ENCODE measurements at places on chromosomes 16 and 17.
A peak's percentile ranks its signal among the peaks of the same experiment; 100 is the strongest.

- peak; percentile 18 for DNase-seq
Observed at GRCh38 chr17:30336369-30337171, 2.7 kb upstream of the TMIGD1 start.

DNA sequence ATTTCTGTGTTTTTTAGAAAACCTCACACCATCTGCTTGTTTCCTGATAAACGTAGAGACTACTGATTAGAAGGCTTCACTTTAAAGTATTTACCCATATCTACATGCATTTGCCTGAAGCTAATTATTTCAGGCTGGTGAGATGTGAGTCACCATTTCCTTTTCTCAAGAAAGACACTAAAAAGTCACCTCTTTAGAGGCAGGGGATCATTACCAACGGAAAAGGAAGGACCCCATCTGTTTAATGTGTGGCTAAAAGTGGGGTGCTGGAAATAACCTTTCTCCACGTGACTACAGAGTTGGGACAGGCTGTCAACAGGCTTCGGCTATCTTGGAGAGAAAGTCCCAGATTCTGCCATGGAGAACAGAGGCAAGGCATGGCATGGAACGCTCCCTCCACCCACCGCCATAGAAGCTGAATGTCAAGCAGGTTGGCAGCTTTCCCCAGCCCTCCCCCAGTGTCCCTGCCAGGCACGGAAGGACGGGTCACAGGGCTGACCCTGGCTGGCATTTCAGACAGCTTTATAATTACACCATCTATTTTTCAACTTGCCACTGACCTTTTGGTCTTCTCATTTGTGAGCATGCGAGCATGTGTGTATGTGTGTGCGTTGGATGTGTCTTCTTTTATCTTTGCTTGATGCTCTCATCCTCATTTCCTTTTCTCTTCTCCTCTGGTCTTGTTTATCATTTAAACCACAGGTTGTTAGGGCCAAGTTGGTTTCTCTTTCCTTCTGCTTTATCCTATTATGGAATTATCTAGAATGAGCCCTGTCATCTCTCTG, 157.0 kb downstream of the CPPED1 start:
- DNase-seq, result peak; percentile 18

GRCh38 chr16:75000481-75001081, 1.8 kb downstream of the ZNRF1 start:
- no peak for DNase-seq

GRCh38 chr17:77306048-77306789, 165.4 kb downstream of the SEC14L1 start:
- DNase-seq, result no peak

GRCh38 chr17:5895276-5895675, 174.9 kb upstream of the WSCD1 start:
- no peak for DNase-seq

- DNase-seq, result no peak
Observed at GRCh38 chr16:54944002-54944401, 13.3 kb downstream of the IRX5 start.

DNA sequence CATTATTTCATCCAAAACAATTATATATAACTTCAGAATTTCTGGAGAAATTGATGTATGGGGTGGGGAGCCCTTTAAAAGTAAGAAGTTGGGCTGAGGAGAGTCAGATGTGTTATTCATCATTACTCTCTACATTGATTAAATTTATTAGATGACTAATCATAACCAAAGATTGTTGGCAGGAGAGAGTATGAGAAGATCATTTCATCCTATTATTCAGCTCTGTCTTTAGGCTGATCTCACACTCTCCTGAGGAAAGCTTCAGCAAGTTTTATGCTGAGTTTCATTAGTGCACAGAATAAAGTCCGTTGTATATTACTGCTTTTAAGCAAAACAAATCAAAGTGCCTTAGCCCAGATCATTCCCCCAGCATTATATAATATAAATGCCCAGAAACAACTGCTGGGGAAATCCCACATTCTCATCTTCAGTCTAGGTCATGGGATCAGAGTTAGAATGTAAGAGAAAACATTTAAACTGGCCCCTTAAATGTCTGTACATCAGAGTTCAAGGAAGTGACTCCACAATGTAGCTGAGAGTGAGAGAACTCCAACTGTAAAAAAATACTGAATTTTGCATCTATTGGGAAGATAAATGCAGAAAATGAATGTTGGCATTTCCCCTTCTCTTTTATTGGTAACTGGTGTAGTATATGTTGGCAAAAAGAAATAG, 130.1 kb upstream of the HLF start:
- no peak for DNase-seq

DNA sequence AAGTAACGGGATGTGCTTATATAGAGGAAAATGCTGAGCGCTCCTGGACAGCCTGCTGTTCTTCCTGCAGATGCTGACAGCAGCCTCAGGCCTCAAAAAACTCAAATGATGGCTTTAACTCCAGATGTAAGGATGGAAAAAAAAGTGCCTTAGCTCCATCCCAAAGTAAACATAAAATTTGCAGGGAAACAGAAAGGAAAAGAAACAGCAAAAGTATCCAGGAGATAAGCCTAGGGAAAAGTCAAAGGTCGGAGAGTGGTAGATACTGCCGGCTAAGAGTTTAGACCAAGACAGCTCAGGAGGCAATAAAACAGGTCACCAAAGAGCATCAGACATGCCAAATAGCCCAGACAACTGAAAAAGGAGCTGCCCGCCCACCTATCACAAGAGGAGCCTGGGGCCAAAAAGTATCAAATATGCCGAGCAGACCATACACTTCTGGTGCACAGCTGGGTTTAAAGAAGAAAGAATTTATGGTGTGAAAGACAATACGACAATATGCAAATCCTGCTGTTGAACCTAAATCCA, 6.9 kb downstream of the KRT31 start:
- no peak for DNase-seq

DNA sequence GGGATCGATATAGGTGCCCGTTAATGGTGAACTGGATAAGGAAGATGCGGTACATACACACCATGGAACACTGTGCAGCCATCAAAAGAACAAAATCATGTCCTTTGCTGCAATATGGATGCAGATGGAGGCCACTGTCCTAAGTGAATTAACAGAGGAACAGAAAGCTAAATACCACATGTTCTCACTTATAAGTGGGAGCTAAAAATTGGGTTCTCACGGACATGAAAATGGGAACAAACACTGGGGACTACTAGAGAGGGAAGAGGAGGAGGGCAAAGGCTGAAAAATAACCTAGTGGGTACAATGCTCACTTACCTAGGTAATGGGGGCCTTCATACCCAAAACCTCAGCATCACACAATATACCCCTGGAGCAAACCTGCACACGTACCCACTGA, 302.6 kb downstream of the XYLT1 start:
- DNase-seq, result no peak

GRCh38 chr17:74743755-74744154, 4.7 kb upstream of the NHERF1 start:
- DNase-seq, result no peak

- DNase-seq, result no peak
Observed at GRCh38 chr16:88863426-88863825, 3.0 kb downstream of the PABPN1L start.

DNA sequence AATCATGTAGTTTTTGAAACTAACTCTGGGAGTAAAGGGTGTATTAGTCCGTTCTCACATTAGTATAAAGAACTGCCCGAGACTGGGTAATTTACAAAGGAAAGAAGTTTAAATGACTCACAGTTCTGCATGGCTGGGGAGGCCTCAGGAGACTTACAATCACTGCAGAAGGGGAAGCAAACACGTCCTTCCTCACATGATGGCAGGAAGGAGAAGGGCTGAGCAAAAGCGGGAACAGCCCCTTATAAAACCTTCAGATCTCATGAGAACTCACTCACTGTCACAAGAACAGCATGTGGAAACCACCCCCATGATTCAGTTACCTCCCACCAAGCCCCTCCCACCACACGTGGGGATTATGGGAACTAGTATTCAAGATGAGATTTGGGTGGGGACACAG, 256.5 kb upstream of the TNRC6C start:
- DNase-seq, result no peak
